Fibroblast of lung (primary cell): ENCODE measurements at places on chromosomes 16 and 17.

- DNase-seq: no peak
Measured at GRCh38 chr17:60754057-60754604, 76.5 kb downstream of the BCAS3 start.

- no peak for DNase-seq
Measured at GRCh38 chr17:7191069-7191468, 11.9 kb upstream of the ASGR1 start.

DNA sequence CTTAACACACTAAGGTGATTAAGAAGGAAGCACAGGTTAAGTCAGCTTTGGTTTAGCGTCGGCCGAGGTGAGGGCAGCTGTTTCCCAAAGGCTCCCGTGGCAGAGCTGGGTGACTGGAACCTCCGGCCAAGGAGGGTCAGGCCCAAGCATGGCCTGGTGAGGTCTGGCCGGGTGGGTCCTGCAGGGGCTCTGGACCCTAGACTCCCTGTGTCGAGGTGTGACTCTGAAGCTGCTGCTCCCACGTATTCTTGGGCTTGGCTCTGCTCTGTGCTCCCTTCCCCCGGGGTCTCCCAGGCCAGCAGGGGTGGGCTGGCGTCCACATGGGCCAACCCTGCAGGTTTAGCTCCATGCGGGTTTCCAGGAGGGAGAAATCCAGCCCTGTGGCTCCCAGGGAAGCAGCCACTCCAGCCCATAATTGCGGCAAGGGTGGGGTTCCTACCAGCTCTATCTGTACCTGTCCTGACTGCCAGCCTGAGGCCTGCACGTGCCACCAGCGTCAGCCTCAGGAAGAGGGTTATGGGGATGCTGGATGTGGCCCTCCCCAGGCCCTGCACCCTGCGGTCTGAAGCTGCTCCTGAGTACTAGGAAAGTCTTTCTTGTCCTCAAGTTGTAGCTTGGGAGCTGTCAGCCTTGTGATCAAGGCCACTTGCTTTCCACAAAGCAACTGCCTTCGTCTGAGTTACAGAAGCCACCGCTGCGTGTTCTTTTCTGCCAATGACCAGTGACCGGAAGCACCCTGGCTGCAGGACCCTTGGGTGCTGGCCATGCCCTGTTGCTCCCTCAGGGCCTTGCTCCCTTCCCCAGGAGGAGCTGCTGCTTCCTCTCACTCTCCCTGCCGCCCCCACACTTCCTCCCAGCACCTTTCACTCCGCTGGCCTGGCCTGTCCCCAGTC lies 4.8 kb downstream of the CDK5R1 start:
- no peak for DNase-seq

DNA sequence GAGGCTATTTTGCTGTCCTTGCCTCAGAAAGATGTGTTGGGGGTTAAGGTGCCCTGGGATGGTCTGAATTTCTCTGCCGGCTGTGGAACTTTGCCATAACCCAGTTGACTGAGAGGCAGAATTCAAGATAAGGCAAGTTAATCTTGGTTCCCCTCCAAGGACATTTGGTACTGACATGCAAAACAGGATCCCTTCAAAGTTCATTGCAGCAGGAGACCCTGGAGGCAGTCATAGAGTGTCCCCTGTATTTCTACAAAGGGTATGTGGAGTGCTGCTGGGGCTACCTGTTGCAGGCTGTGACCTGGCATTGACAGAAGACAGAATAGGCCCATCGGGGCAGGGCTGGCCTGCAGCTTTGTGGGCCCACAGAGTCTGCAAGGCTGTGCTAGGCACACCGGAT lies 135.6 kb upstream of the IRX3 start:
- DNase-seq: no peak

DNA sequence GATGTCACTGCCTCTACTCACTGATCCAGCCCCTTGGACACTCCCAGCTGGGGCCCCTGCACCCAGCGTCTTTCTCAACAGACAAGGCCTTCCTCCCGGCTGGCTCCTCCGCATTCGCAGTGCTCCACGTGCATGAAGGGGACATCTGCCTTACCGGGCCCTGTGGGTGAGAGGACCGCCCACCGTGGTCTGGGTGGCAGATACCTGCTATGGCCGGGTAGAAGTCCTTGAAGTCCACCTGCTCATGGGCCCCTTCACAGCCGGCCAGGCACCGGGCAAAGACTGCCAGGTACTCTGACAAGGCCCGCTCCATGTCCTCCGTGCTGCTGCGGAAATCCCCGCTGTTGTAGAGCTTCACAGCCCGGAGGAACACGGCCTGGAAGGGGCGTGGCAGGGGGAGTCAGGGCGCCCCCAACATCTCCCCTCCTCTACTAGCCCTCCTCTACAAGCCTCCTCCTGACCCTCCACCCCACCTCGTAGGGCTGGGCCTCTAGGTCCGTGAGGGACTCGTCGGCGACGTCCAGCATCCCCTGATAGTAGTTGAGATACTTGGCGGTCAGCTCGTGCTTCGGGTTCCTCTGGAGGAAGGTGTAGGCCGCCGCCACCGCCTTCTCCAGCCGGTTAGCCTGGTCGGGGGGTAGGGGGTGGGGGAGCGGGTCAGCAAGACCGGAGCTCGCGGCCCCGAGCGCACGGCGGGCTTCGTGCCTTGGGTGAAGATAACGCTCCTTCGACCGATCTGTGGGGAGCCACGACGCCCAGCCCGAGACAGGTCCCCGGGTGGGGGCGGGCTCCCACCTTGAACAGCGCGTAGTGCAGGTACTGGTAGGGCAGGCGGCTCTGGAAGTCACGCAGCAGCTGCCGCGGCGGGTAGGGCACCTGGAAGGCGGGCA lies 845 bp downstream of the P3H4 start:
- DNase-seq: no peak

DNA sequence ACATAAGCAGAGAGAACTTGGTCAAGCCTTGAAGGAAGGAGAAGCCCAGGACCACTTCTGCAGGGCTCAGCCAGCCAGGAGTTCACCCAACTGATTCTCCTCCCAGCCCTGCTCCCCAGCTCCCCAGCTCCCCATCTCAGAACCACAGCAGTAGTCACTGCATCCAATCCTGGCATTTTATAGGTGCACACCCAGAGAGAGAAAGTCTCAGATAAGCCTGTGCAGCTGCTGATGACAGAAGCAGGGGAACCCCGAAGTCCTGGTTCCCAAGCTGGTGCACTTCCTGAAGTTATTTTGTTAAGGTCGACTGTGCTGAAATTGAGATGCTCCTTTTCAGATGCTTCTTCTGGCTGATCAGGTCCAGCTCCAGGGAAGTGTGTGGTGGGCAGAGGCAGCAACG lies 6.6 kb downstream of the RNF112 start:
- DNase-seq: no peak

GRCh38 chr17:34601416-34601815 lies 22.0 kb downstream of the TMEM132E start:
- DNase-seq: no peak

GRCh38 chr17:28492352-28493310 lies 13.5 kb upstream of the FOXN1 start:
- DNase-seq: no peak

- DNase-seq: no peak
Measured at GRCh38 chr17:34709158-34709754, 129.9 kb downstream of the TMEM132E start.

DNA sequence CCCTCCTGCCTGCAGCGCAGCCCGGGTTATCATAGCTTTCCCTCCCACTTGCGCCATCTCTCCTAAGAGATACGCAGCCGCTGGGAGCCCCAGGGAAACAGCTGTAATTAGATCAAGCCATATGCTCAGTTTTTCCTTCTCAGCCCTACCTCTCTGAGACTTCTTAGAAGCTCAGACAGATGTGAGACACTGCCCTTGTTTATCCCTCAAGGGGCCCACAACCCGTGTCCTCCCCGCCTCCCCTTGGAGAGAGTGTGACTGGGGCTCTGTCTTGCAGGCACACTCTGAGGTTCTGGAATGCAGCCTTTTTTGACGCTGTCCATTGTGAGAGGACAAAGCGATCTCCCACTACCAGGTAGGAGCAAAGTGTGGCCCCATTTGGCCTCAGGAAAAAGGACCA lies 31.2 kb downstream of the CIBAR2 start:
- no peak for DNase-seq

DNA sequence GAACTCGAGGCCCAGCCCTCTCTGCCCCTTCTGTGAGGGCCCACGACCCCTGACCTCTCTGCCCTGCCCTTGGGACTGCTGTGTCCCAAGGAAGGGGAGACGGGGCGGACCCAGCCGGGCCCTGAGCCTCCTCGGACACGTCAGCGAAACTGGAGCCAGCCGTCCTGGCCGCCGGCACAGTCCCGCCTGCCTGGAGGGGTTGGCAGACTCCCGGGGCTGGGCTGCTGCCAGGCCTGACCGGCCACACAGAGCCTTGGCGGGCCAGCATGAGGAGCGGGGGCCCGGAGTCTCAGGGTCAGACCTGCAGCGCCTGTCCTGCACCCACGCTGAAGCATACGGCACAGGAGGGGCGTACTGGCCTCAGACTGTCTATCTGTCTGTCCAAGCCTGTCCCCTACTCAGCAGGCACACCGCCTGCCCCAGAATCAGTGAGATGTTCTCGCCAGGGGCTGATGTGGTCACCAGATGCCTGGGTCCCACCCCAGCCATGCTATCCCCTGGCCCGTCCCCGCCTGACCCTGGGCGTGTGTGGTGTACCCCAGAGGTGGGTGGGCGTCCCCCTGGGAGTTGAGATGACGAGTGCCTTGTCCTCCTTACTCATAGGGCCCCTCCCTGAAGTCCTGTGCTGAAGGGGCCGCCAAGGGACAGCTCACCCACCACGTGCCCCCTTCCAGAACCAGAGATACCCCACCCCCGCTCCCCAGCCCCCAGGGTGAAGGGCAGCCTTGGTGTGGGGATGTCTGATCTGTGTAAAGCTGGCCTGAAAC lies 4.7 kb downstream of the VASN start:
- DNase-seq: peak; percentile 87

DNA sequence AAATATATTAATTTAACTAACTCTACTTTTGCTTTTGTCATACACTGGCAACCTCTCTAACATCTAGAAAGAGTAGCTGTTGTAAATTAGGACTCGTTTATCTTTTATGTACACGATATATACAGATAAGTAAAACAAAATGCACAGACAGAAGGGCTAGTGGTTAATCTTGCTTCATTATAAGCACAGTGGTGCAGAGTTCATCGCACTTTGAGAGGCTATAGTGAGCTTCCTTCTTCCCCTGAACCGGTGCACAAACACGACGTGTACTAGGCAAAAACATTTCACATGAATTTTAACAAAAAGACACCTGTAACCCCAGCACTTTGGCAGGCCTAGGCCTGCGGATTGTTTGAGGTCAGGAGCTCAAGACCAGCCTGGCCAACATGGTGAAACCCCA lies 10.4 kb upstream of the GOT2 start:
- no peak for DNase-seq

DNA sequence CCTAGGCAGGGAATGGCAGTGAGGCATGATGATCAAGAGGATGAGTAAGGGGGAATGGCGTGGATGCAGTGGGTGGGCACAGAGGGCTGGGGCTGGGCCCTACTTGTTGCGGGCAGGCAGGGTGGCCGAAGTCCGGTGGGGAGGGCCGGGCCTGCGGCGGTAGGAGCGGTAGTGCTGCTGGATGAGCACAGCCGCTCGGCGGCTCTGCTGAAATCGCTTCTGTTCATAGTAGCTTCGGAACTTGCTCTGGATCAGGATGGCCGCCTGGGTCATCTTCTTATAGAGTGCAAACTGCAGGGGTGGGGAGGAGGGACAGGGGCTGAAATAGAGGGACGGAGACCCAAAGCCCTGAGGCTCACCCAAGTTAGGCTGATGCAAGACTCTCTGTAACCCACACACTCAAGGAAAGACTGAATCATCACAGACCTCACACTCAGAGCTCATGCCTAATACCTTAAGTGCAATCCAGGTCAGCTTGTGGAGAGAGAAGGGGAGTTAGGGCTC lies 1.5 kb upstream of the SPAG7 start:
- peak; percentile 94 for DNase-seq

DNA sequence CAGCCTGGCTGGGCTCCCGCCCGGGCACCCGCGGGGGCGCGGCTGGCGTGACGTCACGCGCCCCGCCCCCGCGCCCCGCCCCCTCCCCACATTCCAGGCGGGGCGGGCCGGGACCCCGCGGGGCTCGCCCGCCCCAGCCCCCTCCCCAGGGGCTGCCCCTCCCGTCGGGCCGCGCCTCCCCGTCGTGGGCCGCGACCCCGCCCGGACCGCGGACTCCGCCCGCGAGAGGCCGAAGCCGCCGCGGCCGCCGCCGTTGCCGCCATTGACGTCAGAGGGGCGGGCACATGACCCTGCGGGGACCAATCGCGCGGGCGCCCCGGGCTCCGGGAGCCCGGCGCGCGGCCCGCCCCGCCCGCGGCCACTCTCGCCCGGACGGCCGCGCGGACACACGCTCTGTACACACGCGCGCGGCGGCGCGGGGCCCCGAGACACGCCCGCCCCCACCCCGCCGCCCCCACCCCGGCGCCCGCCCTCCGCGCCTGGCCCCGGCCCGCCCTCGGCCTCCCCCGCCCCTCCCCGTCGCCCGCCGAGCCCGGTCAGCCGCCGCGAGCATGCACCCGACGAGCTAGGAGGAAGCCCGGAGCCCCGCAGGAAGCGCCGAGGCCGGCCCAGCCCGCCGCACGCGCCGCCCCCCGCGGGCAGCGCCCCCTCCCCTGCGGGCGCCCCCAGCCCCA lies at the start of gene CMIP:
CMIP (plus strand) TSS at position 361 of the 674 bp plus-strand sequence.
- DNase-seq: peak; percentile 72

DNA sequence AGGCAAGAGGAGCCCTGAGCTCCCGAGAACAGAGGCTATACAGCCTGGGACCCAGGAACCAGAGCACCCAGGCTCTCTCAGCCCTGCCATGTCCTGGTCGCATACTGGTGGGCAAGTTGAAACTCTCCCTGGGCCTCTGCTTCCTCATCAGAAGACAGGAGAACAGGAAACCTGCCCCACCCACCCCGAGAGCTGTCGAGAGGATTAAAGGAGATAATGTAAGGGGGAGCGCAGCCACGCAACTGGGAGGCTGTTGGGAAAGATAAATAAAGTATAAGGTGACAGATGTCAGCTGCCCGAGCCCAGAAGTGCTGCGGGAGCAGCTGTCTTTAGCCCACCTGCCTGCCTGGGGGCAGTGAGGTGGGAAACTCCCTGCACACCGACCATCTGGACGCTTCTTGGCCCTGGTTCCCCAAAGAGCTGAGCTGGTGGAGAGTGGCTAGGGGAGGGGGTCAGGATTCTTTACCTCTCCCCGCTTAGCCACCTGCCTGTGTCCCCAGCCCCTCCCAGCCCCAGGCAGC lies 6.8 kb downstream of the KIF19 start:
- no peak for DNase-seq

GRCh38 chr16:78170494-78170933 lies 71.1 kb downstream of the WWOX start:
- DNase-seq: no peak

- DNase-seq: no peak
Measured at GRCh38 chr17:47843391-47843730, 2.3 kb upstream of the SCRN2 start.
